Stimulated activated naive CD4-positive, alpha-beta T cell (primary cell): ENCODE measurements at places on chromosomes 4 and X.

- no peak for DNase-seq
These were observed 171.8 kb downstream of the TLL1 start for GRCh38 chr4:166044871-166045270.

GRCh38 chr4:87962398-87963146, 12.9 kb upstream of the SPP1 start:
- no peak for DNase-seq

- no peak for DNase-seq
These were observed 84.2 kb downstream of the SH3BGRL start for GRCh38 chrX:81286075-81286474.

DNA sequence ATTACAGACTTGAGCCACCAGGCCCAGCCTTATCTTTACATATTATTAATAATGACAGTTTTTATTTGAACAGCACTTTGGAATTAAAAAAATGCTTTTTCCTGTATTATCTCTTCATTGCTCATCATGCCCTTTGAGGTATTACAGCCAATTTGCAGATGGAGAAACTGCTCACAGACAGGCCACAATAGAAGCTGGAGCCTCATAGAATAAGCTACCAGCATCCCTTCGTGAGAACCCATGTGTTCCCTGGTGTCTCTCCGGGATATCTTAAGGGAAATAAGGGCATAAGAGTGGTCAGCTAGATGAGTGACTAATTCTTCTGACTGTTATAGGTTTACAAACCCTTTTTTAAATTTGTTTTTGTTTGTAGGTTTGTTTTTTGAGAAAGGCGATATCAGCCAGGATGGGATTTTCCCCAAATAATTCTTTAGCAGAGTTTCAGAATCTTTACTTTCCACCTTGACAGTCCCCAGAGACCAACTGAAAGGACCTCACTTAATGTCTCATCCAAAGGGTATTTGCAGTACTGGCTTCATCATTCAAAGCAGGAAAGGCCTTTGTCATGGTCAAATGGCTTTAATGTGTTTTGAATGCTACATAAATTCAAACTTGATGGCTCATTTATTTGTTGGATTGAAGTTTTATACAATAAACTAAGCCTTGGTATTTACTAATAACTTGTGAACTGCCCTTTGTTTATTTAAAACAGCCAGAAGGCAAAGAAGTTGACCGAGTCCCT, 48.0 kb upstream of the SOD3 start:
- no peak for DNase-seq

GRCh38 chrX:10649265-10649664, 28.9 kb upstream of the MID1 start:
- no peak for DNase-seq

DNA sequence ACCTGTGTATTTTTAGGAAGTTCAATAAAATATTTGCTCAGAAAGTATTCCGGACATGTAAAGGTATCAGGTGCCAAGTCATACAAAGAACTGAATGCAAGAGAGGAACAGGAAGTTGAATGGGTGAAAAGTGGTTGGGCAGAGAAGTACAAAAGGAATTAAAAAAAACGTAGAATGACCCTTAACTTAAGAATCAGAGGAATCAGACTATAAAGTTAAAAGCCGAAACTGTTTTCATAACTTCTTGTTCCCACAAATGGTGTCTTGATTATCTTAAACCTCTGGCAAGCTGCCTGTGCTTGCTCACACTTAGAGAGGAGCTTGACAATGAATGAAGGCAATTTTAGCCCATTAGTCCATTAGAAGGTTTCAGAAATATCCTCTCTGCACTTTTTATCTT, 81.6 kb upstream of the HHIP start:
- DNase-seq: no peak

DNA sequence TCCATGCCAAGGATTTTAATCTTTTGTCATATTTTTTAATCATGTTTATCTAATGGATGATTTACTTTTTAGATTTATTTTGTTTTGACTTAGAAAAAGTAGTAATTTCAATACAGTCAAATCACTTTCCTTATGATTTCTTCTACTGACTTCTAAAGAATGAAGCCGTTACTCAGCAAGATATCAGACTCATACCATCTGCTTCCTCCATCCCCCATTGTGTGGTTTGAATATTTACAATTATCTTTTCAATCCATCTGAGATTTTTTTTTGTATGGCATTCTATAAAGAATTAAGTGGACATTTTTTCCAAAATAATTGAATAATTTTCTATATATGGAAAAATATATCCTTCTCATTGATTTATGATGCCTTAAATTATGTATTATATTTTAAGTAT, 565.4 kb upstream of the ATOH1 start:
- DNase-seq: no peak

DNA sequence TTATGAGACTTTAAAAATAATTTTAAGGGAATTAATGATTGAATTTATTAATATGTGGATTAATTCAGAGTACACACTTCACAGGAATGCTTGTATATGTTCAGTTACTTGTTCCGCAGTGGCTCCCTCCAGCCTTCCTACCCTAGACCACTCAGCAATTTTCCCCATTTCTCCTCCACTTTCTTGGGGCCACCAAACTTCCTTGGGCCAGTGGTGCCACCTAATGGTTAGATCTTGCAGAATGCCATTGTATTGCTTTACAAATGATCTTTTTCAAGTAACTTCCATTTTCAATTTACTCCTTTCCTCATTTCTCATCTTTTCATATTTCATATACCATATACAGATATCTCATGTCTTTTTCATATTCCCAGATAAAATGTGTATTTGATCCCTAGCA, 3.6 kb upstream of the RNF175 start:
- DNase-seq: no peak

GRCh38 chr4:186878203-186878776, 154.6 kb upstream of the FAT1 start:
- no peak for DNase-seq

DNA sequence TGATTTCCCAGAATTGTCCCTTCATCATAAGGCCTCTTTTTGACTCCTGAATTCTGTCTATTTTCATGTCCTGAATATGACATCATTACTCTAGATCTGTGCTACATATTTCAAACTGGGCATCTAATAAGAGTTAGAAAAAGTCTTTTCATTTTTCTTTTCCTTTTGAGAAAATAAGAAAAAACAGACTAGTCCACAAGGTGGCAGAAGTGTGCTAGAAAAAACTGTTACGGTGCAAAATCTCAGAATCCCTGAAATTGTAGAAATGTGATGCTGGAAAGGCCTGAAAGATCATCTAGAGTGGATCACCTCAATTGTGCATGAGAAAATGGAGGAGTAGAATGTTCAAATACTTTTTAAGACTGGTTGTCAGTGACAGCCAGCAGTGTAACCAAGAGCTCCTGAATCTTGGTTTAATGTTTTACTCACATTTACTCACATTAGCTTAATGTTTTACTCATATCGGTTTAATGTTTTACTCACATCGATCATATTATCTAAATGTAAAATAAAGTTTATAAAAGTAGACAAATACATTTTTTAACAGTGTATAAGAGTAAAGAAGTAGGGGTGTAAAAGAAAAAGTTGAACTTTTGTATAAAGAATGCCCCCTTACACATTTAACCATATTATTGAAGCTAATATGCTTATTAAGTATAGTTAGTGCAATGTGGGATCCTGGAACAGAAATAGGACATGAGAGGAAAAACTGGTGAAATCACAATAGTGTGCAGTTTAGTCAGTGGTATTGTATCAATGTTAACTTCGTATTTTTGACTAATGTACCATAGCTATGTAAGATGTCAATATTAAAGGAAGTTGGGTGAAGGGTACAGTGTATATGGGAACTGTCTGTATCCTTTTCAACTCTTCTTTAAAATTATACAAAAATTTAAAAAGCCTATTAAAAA, 15.2 kb downstream of the ASB11 start:
- no peak for DNase-seq

DNA sequence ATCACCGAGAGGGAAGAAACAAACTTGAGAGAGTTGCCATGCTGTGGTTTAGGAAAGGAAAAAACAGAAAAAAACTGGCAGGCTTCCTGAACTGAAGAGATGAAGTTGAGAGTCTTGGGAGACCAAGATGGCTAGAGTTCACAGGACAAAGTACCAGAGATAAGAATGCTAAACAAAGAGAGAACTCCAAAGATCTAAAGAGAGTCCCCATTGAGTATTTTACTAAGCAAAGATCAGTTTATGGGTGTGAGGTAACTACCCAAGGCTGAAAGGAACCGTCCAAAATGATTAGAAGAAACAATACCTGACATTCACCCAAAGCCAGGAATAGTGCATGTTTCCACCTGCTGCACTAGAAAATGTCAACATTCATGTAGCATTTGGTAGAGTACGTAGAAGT, 21.8 kb upstream of the COX7B2 start:
- no peak for DNase-seq

DNA sequence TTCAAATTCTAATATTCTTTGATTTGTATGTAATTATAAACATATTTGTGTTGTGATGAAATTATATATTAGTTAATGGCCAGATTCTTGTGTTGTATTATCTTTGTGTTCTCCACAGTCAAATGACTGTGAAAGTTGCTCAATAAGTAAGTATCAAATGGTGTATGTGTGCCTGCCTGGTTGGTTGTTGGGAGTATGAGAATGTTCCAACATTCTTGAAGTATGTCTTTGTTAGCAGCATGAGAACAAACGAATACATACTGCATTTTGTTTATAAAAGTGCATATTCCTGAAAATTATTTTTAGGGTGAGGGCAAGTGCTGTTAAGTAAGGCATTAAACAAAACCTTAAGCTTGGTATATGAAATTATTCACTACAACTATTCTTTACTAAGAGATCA, 16.2 kb downstream of the ARHGEF38 start:
- no peak for DNase-seq

DNA sequence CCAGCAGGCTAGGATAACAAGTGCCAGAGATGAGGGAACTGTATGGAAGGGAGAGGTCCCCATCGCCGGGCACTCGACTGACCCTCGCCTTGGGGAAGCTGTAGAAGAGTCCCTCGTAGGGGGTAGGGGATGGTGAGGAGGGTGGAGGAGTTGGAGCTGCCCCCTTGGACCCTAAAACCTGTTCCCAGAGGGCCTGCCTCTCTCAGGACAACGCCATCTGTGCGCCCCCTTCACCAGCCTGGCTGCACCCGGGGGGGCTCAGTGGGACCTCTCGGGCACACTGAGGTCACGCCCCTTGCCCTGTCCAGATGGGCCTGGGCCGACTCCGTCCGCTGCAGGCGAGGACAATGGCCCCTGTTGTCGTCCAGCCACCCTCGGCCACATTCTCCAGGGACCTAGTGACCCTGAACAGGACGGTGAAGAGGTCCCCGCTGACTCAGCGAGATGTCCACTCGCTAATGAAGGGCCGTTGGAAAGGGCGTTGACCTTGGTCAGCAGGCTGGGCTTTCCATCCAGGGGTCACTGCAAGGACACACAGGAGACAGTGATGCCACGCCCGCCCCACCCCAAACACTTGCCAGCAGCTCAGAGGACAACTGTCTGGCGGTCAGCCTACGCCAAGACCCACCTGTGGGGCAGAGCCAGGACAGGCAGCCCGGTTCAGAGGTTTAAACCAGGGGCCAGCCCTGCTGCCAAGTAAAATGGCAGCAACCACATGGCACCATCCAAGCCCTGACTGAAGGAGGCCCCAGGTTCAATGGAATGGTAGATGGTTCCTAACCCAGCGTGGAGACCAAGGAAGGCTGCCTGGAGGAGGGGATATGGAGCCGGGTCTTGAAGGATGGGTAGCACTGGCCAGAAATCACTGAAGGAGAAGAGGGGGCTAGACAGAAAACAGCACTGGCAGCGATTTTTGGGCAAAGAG, 51.2 kb downstream of the HMX1 start:
- no peak for DNase-seq
